ENCODE measurements at places on chromosomes 6 and 20.

DNA sequence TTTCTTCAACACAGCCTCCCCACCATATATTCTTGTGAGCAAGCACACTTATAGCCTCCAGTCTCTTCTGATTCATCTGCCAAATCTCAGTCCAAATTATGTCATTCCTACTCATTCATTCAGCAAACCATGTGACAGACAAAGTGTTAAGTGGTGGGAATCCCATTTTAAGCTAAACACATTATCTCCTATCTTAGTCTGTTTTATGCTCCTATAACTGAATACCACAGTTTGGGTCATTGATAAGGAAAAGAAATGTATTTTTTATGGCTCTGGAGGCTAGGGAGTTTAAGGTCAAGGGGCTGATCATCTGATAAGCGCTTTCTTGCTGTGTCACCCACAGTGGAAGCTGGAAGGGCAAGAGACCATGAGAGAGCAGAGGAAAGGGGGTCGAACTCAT lies 23.9 kb upstream of the SMIM13 start:
- DNase-seq, result no peak

DNA sequence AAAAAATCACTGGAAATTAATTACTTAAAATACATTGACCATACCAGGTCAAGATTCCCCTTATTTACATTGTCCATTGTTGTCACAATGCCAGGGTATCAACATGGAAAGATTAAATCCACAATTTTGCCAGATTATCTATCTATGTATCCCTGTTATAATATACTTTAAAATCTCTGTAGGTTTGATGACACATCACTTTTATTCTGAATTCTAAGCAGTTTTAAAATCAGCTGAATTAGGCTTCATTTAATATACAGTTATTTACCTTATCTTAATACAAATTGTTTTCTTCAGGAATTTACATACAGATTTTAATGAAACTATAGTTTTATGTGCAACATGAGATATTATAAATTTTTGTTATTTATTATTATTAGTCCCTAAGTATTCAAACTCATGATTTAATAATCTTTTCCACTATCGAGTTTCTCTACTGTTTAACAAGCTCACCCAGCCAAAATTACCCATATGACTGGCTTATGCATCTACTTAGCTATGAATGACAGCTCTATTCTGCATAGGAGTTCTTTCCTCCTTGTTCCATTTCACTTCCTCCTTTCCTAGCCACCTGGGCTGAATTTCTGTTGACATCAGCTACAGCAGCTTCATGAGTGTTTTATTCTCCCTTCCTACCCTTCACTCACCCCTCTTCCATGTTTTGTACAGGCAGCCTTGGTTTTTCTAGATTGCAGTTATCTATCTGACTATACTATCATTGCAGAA lies 654.2 kb upstream of the MAP3K7 start:
- DNase-seq, result no peak

GRCh38 chr20:18609741-18610140 lies 21.9 kb downstream of the DTD1 start:
- no peak for DNase-seq

DNA sequence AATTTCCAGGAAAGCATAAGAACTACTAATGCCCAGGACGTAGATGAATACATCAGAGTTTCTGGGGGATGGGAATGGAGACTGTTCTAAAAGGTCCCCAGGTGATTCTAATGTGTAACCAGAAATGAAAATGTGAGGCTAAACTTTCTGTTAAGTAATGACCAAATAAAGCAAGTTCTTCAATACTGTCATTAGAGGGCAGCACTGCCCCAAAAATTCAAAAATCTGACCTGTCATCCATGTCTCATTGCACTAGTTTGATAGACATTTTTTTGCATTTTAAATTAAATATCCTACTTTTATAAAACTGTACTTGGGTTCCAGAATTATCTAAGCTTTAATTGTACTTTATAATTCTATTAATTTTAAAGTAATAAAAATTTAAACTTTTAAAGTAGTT lies 94.9 kb downstream of the RFX6 start:
- no peak for DNase-seq

GRCh38 chr6:97141756-97142155 lies 141.3 kb downstream of the MMS22L start:
- DNase-seq, result no peak

DNA sequence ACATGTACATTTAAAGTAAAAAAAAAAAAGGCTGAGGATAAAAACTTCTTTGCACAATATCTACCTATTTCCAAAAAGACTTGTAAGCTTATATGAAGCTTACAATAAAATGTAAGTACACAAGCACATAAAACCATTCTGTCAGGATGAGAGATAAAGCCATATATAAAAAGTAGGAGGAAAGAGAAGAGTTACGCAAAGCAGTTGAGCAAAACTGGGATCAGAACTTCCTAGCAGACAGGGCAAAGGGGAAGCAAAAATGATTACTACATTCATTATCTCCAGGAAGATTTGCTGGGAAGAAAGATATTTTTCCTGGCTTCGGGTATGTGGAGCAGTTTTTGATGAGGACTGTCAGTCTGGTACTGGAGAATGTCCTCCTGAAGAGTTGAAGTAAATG lies 198.1 kb downstream of the MTFR2 start:
- no peak for DNase-seq

DNA sequence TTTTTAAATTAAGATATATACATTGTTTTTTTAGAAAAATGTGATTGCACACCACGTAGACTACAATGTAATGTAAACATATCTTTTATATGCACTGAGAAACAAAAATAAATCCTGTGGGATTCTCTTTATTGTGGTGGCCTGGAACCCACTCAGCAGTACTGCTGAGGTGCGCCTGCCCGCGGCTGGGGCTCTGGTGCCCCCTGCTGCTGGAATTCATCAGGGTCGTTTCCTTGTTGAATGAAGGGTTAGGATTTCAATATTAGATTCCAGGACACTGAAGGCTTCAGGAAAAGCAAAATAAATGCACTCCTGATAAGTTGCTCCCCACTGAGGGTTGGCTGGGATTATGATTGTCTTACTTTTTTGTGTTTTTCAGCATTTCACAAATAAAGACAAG lies 175.8 kb upstream of the GGTLC1 start:
- peak; percentile 14 for DNase-seq

- DNase-seq, result no peak
These were observed 242.1 kb downstream of the GJA1 start for GRCh38 chr6:121677571-121677970.

- no peak for DNase-seq
These were observed 219.0 kb upstream of the PRND start for GRCh38 chr20:4502756-4503155.

- DNase-seq, result no peak
These were observed 8.1 kb upstream of the ARFGAP1 start for GRCh38 chr20:63264519-63264918.

DNA sequence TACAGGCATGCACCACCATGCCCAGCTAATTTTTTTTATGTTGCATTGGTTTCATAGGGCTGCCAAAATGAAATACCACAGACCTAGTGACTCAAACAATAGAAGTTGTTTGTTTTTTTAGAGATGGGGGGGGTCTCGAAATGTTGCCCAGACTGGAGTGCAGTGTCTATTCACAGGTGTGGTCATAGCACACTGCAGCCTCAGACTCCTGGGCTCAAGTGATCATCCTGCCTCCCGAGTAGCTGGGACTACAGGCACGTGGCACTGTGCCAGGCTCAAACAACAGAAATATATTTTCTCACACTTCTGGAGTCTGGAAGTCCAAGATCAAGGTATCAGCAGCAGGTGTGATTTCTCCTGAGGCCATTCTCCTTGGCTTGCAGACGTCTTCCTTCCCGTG lies 6.6 kb upstream of the SLC16A10 start:
- no peak for DNase-seq

DNA sequence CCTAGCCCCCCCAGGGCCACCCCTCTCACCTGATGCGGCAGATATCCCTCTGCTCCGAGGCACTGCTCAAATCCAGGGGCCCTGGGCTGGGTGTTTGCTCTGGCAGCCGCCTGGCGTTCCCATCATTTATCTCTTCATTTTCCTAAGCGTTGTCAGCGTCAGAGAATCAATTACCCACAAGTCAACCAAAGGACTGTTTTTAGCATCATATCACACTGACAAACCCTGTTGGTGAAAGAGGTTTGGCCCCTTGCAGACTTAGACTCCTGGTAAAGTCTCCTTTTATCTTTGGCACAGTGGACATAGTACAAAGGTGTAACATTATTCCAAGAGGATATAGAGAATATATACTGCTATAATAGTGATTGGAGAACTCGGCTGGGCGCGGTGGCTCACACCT lies at the start of gene GHRH:
Gene GHRH, minus strand, starts transcription at position 101 of the 400 bp plus-strand sequence. CDS start 4,925 bp downstream, outside the sequence.
- DNase-seq, result no peak

DNA sequence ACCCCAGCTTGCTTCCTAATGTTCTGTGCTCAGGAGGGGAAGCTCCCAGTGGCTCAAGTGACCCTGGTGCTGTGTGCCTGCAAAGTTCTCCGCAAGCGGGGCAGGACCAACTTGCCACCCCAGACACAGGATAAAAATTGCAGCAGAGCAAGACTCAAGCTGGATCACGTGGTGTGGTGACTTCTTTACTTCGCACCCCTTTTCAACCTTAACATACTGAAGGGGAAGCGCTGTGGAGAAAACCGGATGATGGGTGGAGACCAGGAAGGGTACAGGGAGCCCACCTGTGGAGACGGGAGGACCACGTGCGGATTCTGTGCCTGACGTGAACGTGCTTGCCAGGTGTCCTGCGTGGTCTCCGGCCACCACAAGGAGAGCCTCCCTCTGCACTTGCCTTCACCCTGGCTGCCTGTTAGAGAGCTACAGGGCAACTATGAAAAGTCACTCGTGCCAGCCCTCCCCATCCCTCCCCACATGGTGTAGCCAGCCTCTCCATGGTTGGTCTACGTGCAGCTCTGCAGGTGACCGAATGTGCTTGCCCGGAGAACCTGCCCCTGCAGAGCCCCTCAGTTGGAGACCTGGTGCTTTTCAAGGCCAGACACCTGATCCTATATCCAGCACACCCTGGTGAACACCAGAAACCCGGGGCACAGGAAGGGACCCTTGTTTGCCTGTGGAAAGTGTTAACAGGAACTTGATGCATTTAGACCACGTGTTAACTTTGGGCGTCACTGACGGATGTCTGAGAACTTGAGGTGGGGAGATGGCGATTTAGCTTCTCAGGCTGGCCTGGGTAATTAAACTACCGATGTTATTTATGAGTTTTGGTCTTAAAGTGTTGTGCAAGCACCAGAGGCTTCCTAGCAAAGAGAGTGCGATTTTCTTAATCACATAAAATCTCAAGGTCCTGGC lies 23.9 kb upstream of the DACT2 start:
- DNase-seq, result no peak

- DNase-seq, result peak; percentile 6
These were observed 1.1 kb upstream of the DCBLD1 start for GRCh38 chr6:117481278-117481925.

GRCh38 chr6:39897698-39898097 lies 36.6 kb downstream of the MOCS1 start:
- no peak for DNase-seq

- no peak for DNase-seq
These were observed 27.0 kb downstream of the LAMA4 start for GRCh38 chr6:112227411-112227810.

GRCh38 chr6:84052204-84052882 lies 18.8 kb downstream of the MRAP2 start:
- no peak for DNase-seq

DNA sequence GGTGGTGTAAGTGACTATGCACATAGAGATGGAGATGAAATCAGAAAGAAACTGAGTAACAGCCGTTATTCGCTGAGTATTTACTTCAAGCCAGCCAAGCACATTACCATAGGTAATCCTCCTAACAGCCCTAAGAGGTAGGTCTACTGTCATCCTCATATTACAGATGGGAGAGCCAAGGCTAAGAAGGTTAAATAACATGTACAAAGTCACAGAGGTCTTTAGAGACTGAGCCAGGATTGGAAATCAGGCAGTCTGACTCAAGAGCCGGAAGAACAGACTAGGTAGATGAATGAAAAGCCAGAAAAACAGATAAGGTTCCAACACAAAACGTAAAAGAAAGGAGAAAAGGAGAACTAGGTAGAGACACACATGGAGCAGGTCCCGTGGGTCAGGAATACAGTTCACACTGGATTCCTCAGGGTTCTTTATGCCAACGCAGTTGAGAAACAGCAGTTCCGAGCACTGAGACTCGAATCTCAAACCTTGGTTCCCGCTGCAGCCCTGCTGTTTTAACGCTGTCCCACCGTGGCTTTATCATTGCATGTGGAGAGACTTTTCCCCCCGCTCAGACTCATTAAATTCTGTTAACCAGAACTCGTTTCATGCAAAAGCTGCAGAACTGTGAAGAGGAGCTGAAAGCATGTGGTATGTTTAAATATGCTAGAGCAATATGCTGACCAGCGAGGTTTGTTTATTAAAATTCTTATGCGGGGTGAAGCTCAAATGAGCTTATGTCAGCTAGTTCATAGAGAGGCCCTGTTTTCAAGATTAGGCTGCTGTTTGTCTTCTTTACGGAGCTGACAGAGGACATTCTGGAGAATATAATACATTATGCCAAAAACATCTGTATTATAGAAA lies 537.9 kb downstream of the CD83 start:
- DNase-seq, result no peak

- DNase-seq, result no peak
These were observed 48.9 kb downstream of the ME1 start for GRCh38 chr6:83381949-83382348.

- no peak for DNase-seq
These were observed 597.5 kb upstream of the JAG1 start for GRCh38 chr20:11271319-11271718.

DNA sequence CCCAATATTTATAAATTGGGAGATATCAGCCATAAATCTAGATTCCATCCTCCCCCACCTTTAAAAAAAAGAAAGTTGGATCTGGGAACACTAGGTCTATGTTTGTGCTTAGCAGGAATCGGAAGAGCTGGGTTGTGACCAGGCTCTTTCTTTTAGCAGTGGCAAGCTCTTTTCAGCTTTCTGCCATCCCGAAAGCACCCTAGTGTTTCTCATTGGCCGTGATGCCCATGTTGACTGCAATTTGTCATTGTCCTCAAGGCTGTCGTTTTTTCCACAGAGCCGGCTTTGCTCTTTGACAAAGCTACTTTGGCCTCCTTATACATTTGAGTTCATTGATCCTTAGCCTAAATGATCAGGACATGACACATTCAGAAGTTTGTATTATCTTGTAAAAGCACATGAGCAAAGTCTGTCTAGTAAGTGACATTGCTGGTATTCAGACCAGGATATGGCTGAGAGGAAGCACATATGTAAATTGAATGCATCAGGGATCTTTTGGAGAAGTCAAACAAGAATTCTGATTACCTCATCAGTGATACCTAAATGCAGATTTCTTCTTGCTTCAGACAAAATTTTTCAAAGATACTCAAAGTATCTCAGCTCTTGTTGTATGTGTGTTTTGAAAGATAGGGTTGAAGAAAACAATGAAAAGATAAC lies 50.1 kb downstream of the CARMIL1 start:
- no peak for DNase-seq

- DNase-seq, result no peak
These were observed 399.8 kb downstream of the CDC5L start for GRCh38 chr6:44787254-44787834.

GRCh38 chr6:14207448-14207847 lies 89.9 kb downstream of the CD83 start:
- no peak for DNase-seq

DNA sequence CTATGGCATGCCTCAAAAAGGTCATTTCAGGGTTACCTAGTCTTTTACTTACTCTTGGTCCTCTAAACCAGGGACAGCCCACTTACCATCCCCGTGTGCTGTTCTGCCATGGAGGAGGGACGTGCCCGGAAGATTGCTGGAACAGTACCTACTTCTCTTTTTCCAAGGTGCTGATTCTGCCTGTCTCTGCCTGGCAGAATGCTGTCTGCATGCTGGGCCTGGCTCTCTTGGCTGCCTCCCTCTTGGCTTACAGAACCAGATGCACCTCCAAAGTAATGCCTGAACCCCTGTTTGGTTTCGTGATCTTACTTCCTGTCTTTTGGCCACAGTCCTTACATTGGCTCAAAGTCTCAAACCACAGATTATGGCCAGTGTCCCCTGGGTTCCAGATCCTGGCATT lies 120.7 kb upstream of the NT5E start:
- DNase-seq, result no peak

Measured in activated gamma-delta T cell (primary cell).